Ureter (tissue), 1 donor: ENCODE measurements at places on chromosomes 1 and 21. TPM values are rescaled to one million over a fixed set of nuclear protein-coding genes. Genes with fewer than 3 reads are reported as not detected.

FNDC5 gene
- total RNA-seq: 1.7 TPM

GRCh38 chr1:47517946-47518345 lies 80.1 kb downstream of the FOXD2 start:
- no peak for DNase-seq

DNA sequence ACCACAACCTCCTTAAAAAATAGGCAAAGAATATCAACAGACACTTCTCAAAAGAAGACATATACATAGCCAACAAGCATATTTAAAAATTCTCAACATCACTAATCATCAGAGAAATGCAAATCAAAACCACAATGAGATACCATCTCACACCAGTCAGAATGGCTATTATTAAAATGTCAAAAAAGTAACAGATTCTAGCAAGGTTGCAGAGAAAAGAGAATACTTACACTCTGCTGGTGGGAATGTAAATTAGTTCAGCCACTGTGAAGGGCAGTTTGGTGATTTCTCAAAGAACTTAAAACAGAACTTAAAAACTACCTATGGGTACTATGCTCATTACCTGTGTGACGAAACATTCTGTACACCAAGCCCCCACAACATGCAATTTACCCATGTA lies 20.7 kb downstream of the CD1B start:
- DNase-seq: no peak

GRCh38 chr21:33940164-33940880 lies 24.7 kb upstream of the ATP5PO start:
- DNase-seq: peak; percentile 19

GRCh38 chr1:223224465-223224864 lies 81.4 kb upstream of the TLR5 start:
- no peak for DNase-seq

DNA sequence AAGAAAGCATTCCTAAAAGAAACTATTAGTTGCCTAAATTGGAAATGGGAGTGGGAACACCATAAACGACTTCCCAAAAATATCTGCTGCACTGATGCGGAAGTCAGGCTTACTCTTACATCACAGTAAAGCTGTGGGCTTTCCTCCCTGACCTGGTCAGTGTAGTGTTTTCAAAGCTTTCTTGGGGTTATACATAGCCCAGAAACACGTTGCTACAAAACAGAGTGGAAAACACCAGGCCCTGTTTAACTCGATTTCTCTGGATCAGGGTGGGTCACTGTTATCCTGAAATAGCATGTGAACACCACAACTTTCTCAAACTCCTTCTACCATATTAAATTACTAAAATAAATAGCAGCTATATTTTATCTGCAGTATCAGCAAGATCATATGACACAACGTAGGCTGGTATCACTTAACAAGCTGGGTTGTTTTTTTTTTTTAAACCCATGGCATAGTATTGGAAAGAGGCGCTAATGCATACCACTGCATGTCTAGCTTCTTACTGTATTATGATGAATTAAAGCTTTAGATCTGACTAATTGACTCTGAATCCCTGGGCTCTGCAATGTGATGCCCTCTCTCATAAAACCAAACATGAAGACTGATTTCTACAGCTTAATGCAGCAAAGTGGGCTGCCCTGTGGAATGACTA lies 184.6 kb downstream of the TGFB2 start:
- DNase-seq: no peak

DNA sequence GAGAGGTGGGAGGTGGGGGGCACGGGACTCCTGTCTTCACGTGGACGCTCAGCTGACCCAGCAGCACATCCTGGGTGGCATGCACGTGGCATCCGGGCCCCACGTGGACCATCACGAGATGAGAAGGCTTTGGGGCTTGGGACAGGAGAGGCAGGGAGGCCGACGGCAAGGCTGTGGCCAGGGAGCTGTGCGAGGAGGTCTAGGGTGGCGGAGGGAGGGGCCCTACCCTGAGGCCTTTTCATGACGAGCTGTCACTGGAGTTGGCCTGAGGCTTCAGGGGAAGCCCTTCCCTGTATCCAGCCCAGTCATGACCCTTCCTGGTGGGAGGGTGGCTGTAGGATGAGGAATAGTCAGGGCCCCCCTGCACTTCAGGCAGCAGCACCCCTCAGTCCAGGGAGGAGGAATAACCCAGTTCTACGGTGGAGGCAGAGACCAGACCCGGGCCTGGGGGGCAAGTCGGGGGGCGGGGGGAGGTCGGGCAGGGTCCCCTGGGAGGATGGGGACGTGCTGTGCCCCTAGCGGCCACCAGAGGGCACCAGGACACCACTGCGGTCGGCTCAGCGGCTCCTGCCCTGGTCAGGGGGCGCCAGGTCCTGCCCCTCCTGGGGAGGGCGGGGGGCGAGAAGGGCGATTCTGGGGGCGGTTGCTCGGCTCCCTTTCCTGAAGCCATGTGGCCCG lies 2.0 kb upstream of the PERM1 start:
- DNase-seq: no peak

DNA sequence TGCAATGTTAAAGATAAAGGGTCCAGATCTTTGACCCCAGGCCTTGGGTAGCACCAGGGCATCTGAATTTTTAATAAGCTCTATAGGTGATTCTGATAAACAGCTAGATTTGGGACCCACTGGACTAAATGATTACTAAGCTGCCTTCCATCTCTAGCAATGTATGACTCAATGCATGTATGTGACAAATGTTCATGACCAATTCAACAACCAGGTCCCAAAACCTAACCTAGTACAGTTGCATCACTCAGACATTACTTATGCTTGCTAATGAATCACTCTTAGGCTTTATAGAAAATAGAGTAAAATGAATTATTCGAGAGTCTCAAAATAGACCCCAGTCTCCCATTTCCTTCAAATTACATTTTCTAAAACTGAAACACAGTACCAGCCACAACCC lies 35.5 kb downstream of the RCAN1 start:
- DNase-seq: no peak

GRCh38 chr1:8910331-8910730 lies 31.8 kb upstream of the ENO1 start:
- no peak for DNase-seq

DNA sequence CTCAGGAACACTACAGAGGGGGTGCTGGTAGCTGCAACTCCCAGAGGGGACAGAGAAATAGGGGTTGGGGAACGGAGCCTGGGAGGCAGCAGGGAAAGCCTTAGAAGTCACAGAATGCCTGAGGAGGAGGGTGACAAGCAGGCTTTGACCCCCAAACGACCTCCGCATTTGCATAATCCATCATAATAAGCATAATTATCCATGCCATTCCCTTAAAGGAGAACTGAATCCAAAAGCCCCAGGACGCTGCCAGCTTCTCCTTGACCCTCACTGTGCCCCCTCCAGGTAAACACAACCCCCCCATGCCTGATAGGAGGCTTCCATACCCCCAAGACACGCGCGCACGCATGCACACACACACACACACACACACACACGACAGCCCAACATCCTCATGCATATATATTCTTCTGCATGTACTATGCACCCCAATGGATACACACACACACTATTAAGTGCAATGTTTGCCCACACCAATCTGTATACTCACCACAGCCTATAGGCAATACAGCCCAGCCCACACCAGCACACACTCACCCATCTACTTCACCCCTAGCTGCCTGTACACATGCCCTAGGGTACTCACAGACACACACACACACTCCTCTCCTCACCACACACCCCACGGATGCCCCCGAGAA lies 27.8 kb downstream of the SDC3 start:
- DNase-seq: no peak

DNA sequence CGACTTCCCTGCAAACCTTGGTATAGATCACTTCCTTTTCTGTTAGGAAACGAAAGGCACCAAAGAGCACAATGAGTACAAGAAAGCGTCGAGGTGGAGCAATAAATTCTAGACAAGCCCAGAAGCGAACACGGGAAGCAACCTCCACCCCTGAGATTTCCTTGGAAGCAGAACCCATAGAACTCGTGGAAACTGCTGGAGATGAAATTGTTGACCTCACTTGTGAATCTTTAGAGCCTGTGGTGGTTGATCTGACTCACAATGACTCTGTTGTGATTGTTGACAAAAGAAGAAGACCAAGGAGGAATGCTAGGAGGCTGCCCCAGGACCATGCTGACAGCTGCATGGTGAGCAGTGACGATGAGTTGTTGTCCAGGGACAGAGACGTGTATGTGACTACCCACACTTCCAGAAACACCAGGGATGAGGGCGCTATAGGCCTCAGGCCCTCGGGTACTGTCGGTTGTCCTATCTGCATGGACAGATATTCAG lies 18.5 kb downstream of the FAM89A start:
- no peak for DNase-seq

- DNase-seq: no peak
Measured at GRCh38 chr1:221511797-221512196, 230.1 kb downstream of the DUSP10 start.

CD244 gene
- 0.89 TPM for total RNA-seq

- DNase-seq: no peak
Measured at GRCh38 chr1:196873385-196873784, 14.5 kb upstream of the CFHR4 start.

- no peak for DNase-seq
Measured at GRCh38 chr21:36692114-36692834, 6.6 kb upstream of the SIM2 start.

- no peak for DNase-seq
Measured at GRCh38 chr1:234916840-234917239, 211.8 kb downstream of the TOMM20 start.

DNA sequence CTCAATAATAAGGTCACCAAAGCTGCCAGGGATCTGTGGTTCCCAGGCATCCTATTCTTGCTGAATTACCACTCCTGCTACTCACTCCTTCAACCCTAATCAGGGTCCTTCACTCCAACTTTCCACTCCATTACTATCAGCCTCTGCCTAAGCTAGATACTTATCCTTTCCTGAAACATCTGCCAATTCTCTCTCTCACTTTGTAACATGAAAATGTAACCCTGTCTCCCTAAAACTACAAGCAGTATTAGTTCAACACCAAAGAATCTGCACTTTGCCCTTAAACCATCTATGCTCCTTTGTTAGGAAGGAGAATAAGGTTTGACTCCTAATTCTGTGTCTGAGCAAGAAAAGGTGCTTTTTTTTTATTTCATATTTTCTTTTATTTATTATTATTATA lies 15.5 kb upstream of the CXADR start:
- DNase-seq: no peak

DNA sequence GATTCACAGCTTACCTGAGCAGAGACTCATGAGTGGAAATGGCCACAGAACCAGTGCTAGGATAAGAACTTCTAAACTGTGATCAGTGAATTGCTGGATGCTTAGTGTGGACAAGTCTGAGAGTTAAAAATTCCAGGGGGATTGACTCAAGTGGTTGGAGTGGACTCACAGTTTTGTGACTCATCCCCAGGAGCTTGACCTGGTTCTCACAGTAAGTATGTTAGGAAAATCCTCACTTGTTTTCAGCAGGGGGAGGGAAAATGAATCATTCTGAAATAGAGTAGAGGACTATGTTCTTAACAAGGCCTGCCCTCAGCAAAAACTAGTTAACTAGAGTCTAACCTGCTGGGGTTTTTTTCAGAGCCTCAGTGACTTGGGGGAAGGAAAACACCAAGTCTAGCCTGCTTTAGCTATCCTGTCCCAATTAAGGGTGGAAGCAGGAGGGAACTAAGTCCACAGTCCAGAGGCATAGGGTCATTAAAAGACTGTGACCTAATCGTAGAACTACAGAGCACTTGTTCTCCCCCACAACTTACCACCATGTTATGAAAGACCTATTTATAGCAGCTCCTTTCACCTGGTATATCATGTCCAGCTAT lies 6.1 kb upstream of the CDC73 start:
- DNase-seq: no peak

- DNase-seq: no peak
Measured at GRCh38 chr21:32516756-32517649, 68.3 kb downstream of the TCP10L start.

GRCh38 chr1:38050397-38051078 lies 3.9 kb upstream of the POU3F1 start:
- DNase-seq: no peak

HSD11B1 gene
- total RNA-seq: 4.1 TPM

MAN1C1 gene
- 8.7 TPM for total RNA-seq

DNA sequence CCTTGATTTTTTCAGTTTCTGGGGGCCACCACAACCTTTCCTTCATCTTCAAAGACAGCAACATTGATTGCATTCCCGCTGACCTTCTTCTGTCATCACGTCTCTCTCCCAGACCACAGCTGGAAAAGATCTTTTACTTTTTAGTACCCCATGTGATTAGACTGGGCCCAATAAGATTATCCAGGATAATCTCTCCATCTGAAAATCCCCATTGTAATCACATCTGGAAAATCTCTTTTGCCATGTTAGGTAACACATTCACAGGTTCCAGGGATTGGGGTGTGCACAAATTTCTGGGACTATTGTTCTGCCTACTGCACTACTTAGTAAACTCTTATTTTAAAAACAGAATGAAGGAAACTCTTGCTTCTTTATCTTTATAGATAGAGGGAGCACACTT lies 47.1 kb upstream of the INSL5 start:
- DNase-seq: no peak

CDA gene
- total RNA-seq: 3.5 TPM

CELA2B gene
- not detected for total RNA-seq

OPTC gene
- not detected for total RNA-seq

SLAMF9 gene
- not detected for total RNA-seq

GRCh38 chr1:206575165-206575893 lies 36.9 kb downstream of the EIF2D start:
- peak; percentile 74 for DNase-seq

GRCh38 chr1:99363531-99363930 lies 99.2 kb downstream of the PLPPR4 start:
- DNase-seq: no peak

DNA sequence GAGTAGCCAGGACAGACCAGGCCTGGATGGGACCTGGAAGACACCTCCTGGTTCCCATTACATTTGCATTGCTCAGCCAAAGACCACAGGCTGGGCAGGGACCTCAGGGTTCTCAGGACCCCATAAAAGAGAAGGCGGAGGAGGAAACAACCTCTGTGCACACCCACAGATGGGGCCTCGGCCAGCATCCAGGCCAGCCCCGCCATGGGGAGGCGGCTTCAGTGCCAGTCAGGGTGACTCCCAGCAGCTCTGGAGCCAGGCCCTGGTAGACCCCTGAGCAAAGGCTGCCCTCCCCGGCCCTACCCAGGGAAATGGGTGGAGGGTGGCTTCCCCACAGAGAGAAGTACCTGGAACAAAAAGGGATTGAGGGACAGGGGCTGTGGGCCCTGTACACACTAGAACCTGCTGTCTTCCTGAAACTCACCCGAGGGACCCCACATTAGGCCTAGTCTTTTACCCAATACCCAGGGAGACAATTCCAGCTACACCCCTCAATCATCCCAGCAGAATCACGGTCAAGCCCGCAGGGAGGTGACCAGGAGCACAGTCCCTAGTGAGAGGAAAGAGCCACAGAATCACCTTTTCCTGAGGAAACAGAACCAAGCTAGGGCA lies 64.5 kb downstream of the PSMG1 start:
- no peak for DNase-seq

GPR161 gene
- total RNA-seq: 7.6 TPM

PLXNA2 gene
- 51.7 TPM for total RNA-seq

GRCh38 chr1:33468967-33469366 lies 3.5 kb upstream of the ZSCAN20 start:
- no peak for DNase-seq

- no peak for DNase-seq
Measured at GRCh38 chr1:959731-960362, 537 bp upstream of the KLHL17 start.
